LHCN-M2 (cell line): ENCODE measurements at places on chromosomes 1 and 21. TPM values are rescaled to one million over a fixed set of nuclear protein-coding genes. Genes with fewer than 3 reads are reported as not detected.
A peak's percentile ranks its signal among the peaks of the same experiment; 100 is the strongest.

DNA sequence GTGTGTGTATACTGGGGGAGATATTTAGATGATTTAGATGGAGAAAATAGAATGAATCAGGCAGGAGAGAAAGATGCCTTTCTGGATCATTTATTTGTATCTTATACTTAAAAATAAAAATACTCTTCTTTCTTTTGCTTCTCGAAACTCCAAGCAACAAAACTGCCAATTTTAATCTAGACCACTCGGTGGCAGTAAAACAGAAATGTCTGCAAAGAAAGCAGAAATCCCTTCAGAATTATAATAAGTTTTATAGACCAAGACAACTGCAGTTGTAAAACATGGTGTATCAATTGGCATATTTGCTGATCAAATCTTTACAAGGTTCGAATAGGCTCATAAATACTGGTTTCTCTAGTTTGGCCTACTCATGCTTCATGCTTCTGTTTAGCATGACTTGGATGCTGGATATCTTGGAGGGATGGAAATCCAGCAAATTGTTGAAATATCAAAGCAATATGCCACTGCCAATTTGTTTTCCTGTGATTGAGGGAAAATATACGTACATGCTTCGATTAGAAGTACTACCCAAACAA lies 15.1 kb upstream of the C1orf87 start:
- DNase-seq: no peak

GRCh38 chr1:208421486-208421885 lies 177.3 kb upstream of the PLXNA2 start:
- no peak for DNase-seq

GRCh38 chr1:32184650-32185049 lies 5.2 kb downstream of the TXLNA start:
- no peak for DNase-seq

DNA sequence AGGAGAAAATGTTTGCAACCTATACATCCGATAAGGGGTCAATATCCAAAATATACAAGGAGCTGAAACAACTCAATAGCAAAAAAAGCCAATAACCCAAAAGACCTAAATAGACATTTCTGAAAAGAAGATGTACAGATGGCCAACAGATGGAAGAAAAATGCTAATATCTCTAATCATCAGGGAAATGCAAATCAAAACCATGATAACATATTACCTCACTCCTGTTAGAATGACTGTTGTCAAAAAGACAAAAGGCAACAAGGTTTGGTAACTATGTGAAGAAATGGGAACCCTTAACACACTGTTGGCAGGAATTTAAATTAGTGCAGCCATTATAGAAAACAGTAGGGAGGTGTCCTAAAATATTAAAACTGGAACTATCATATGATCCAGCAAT lies 74.7 kb downstream of the LEPR start:
- no peak for DNase-seq

DNA sequence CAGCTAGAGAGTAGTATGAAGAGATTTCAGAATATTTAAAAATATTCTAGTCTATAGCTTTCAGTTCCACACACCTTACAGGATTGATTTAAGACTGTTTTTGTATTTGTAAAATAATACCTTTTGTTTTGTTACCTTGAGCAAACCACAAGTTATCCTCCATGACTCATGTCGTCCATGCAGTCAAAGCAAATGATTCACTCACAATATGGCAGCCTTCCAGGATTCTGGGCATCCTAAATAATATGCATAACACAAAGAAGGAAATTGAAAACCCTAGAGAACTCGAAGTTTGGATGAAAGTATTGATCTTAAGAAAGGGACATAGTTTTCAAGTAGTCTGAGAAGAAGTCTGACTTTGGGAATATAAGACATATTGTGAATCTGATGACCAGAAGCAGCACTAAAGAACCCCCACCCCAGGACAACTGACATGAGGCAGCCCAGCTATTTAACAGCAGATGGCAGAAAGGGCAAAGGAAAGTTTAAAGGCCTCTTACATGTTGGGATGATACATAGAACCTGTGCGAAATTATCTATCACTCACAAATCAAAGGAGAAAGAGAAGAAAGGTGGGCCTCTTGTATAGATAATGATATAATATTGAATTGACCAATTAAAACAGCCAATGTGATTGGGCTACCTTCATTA lies 857.9 kb downstream of the BRINP3 start:
- peak; percentile 67 for DNase-seq

DNA sequence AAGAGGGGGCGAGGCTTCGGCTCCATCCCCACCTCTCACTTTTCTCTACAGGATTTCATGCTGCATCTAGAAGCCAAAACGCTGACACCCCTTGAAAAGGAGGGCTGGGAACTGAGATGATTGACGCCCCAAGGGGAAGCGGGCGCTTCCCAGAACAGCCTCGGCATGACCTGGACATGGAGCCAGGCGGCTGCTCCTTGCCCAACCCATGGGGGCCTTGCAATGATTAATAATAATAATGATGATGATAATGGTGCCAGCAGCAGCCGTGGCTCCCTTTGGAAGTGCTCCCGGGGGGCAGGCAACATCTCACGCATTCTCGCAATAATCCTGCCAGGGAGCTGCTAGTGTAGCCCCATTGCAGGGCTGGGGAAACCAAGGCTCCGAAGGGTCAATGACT lies 78.2 kb downstream of the RAP1GAP start:
- no peak for DNase-seq

GRCh38 chr1:96865731-96866685 lies 144.4 kb downstream of the PTBP2 start:
- DNase-seq: peak; percentile 93

- no peak for DNase-seq
These were observed 48.6 kb downstream of the KCNC4 start for GRCh38 chr1:110258734-110259133.

DNA sequence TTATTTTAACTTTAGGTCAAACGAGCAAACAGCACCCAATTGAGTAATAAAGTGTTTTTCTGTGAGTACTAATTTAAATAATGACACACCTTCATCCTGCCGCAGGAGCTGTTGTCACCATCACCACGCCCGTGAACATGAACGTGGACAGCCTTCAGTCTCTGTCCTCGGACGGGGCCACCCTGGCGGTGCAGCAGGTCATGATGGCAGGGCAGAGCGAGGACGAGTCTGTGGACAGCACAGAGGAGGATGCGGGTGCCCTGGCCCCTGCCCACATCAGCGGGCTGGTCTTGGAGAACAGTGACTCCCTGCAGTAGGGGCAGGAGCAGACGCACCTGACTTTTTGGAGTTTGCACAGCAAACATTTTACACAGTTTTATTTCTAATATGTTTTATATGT lies 45.9 kb downstream of the CBS start:
- DNase-seq: no peak

GRCh38 chr1:2374252-2375155 lies 16.9 kb downstream of the MORN1 start:
- no peak for DNase-seq

DNA sequence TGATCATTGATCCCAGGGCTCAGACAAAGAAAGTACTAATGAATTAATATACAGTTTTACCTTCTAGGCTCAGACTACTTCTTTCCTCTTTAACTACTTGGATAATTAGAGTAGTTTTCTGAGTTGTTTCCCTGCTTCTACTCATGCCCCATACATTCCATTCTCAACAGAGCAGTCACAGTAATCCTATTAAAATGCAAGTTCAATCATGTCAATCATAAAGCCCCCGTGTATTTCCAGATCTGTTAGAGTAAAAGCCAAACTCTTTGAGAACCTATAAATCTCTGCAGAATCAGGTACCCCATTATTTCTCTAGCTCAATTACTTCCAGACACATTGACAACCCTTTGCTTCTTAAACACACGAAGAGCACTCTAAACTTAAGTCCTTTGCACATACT lies 242.1 kb upstream of the PRMT6 start:
- DNase-seq: no peak

GRCh38 chr1:33265780-33266605 lies 9.7 kb downstream of the ZNF362 start:
- no peak for DNase-seq

DNA sequence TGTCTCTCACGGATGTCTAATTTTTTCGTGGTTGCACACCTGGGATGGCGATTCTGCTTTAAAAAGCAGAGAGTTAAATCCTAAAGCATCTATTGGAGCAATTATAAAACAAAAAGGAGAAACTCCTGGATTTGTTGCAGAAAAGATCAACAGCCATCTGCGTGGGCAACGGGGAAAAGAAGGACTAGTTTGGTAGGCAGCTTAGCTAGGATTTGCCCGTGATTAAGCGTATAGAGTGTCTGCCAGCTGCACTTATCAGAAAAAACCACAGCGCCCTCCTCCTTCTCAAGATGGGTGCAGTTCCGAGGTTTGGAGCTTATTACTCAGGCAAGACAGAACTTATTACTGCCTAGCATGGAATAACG lies 526 bp upstream of the SLC25A24 start:
- DNase-seq: peak; percentile 84

GRCh38 chr1:217392441-217392840 lies 238.4 kb downstream of the GPATCH2 start:
- DNase-seq: no peak

- peak; percentile 79 for DNase-seq
These were observed 2.6 kb upstream of the DDR2 start for GRCh38 chr1:162629651-162630050.

The USH2A gene
- total RNA-seq: under 0.01 TPM in 2 replicates

The HSPA6 gene
- total RNA-seq: 0.11 TPM in 1 of 2 replicates, not detected in the other

The ZBED6 gene
- 8.2 and 10.5 TPM in 2 replicates for total RNA-seq

The OPRD1 gene
- total RNA-seq: 0.23 and 0.32 TPM in 2 replicates

The NKAIN1 gene
- total RNA-seq: not detected in 2 replicates

The TMEM269 gene
- 0.06 TPM in 1 of 2 replicates, not detected in the other for total RNA-seq
